ENCODE measurements at places on chromosomes 3 and 15.
A peak's percentile ranks its signal among the peaks of the same experiment; 100 is the strongest.

- DNase-seq: no peak
Observed at GRCh38 chr3:25053360-25053759, 374.7 kb upstream of the RARB start.

DNA sequence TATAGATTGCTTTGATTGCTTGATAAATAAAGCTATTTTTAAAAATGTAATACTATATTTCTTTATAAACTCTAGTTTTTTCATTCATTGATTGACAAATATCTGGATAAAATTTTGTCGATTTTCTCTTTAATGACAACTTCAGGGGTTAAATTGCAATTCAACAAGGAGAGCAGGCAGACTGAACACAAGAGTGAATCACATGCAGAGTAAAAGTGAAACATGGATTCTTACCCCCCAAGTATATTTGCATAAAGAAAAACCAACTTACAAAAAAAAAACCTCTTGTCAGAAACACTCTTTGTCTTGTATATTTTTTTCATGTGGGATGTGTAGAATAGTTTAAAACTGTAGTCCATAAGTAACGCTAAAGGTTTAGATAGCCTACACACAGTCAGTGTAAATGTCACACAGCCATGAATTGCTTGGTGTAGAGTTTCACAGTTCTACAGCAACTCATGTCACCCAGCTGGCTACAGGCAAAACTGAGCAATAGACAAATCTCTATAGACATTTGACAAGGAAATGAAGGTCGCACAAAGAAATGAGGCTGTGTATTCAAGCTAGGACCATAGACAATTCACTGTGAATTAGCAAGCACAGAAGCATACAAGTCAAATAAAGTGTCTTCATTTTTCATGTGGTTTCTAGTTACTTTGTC lies 141.6 kb downstream of the THRB start:
- no peak for DNase-seq

GRCh38 chr3:169613053-169613803 lies 50.3 kb downstream of the MECOM start:
- no peak for DNase-seq

GRCh38 chr3:141306276-141306675 lies 62.0 kb upstream of the ZBTB38 start:
- DNase-seq: no peak

DNA sequence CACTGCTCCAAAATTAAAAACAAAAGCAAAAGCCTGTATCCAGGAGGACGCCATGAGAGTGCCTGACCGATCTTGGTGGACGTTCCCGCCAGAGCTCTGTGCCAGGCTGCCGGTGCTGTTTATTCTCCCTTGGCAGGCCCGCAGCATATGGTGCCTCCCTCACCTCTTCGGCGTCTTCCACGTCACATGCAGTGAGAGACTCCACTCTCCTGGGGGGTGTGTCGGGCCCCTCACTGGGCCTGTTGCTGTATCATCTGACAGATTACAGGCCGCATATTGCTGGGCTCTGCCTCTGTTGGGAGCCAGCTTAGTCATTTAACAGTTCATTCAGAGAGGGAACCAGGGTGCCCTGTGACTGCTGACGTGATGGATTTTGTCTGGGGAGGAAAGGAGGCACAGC lies 86.4 kb upstream of the ARRDC4 start:
- no peak for DNase-seq

- no peak for DNase-seq
Observed at GRCh38 chr3:170966495-170966894, 58.1 kb upstream of the EIF5A2 start.

GRCh38 chr3:57889807-57890206 lies 118.4 kb upstream of the FLNB start:
- no peak for DNase-seq

DNA sequence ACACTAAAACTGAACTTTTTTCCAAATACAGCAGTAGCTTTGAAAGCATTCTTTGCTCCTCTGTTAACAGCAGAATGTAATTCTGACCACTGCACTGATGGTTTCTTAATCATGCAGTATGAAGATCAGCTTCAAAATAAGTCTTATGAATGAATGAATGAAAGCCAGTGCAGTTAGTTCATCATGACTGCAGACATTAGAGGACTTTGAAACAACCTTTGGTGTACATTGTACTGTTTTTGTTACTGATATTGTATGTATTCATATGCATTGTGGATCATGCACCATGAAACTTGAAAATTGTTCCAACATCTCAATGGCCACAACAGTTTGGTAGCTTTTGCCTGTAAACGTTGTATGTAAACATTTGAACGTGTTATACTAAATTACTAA lies 1.3 kb upstream of the TNIK start:
- no peak for DNase-seq

GRCh38 chr15:63203451-63204090 lies 14.2 kb downstream of the RAB8B start:
- DNase-seq: peak; percentile 69

- DNase-seq: no peak
Observed at GRCh38 chr3:134795746-134796280, 753 bp downstream of the EPHB1 start.

GRCh38 chr3:123660141-123660675 lies 75.4 kb upstream of the HACD2 start:
- no peak for DNase-seq

GRCh38 chr15:34850121-34850520 lies 54.8 kb upstream of the ACTC1 start:
- DNase-seq: no peak

GRCh38 chr3:124413393-124413792 lies 316.9 kb upstream of the UMPS start:
- DNase-seq: no peak

DNA sequence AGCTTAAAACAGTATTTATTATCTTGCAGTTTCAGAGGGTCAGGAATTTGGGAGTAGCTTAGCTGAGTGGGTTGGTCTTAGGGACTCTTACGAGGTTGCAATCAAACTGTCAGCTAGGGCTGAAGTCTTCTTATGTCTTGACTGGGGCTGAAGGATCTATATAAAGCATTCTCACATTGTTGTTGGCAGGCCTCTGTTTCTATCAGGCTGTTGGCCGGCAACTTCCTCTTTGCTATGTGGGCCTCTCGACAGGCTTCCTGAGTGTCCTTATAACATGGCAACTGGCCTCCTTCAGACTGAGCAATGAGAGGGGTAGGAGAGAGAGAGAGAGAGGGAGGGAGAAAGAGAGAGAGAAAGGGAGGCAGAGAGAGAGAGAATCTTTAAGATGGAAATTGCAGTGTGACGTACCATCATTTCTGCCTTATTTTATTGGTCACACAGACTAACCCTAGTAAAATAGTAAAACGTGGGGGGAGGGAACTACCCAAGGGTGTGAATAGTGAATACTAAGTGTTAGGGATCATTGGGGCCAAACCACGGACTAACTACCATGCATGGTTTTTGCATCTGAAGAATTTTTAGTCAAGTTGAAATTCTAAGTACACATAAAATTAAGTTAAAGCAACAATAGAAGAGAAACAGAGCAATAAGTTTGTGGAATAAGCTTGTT lies 16.1 kb downstream of the FGF7 start:
- no peak for DNase-seq

DNA sequence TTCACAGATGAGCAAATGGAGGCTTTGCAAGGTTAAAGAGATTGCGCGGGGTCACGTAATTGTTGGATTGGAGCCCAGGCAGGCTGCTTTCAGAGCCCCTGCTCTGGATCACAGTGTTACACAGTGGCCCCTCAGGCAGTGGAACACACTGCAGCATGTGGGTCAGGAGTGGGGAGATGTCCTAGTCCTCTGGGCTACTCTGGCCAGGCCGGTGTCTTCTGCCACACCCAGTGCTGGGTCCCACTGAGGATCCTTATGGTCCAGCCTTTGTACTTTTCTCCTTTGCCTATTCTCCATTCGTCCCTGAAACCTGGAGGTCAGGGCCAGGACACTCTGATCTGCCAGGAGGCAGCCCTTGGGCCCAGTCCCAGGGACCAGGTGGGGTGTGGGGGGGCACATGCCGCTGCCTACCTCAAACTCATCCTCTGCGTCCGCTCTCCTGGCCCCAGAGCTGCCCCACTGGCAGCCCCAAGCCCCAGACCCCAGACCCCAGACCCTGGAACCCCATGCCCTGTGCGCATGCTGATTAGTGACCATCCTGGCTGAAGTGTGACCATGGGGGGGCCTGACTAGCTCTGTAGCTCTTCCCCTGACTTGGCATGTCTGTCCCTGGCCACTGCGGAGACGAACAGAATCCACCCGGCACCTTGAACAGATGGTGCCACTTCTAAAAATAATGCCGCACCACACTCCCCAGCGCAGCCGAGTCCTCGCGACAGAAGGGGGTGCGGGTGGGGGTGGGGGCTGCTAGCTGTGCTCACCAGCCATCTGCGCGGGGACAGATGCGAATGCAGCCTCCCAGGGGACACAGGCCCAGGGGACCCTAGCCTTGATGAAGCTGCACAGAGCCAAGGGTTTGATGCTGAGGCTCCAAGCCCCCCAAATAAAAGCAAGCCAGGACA lies 41.6 kb downstream of the ATP2B2 start:
- no peak for DNase-seq

DNA sequence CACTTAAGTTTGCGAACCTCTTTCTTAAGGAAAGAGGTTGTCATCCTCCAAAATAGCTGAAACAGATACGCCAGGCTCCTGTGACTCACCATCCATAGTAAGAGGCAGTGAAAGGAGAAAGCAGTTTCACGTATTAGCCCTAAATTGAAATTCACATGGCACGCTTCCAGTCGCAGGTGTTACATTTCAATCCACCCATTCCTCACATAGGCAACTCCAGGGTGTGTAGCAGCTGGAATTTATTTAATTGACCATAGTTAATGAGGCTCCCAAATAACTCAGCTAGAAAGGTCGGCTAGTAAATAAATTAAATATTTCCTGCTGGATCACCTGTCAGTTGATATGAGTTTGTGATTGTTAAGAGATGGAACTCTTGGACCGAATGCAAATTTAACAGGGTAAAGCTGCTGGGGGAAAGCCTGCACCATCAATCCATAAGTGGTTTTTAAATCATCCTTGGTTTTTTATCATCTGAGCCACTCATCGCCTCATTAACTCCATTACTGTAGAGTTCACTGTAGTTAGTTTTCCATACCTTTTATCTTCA lies 19.6 kb downstream of the NSUN3 start:
- DNase-seq: no peak

Data from CD4-positive, alpha-beta T cell treated with Interleukin-4 for 4 hours (primary cell).